ENCODE measurements at places on chromosomes 16 and 17.

DNA sequence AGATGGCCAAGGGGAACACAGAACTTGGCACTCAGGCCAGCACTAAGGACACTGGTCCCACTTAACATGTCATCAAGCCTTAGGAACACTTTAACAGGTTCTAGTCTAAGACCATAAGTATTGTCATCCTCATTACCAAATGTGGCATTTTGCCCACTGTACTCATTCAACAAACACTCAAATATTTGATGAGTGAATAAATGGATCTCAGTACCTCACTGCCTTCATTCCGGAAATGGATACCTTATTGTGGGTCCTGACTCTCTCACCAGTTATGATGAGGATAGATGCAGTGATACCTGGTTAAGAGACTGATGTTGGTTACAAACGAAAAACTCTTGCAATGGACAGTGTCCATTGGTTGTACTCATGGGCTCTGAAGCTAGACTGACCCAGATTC, 455.2 kb upstream of the DYNLRB2 start:
- DNase-seq = no peak

GRCh38 chr17:7213895-7214299, 5.7 kb downstream of the DLG4 start:
- no peak for DNase-seq

DNA sequence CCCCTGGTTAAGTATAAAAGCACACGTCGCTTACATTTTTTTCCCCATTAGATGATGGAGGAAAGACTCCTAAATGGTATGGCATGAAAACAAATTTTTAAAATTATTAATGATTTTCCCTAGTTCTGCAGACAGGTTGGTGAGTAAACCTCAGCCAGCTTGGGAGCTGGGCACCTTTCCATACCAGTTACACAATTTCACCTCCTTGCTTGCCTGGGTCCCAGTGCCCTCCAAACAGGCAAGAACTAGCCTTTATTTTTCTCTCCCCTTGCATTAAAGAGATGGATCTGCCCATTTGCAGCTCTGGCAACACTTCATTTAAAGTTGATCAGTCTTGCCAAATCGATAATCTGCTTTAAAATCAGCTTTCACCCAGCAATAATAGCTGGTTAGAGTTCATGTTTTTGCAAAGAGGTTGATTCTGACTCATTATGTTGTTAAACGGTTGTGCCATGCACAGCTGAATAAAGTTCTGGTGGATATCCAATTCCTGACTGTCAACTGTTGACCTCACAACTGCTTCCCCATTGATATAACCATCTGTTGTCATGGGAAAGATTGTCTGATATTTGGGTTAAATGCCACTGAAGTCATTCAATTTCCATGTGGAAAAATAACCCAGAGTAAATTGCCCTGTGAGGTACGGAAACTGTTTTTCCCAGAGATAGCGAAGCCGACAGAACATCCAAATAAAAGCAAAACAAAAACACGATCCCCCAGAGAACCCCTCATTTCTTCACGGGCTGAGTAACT, 1.3 kb downstream of the C17orf58 start:
- DNase-seq = no peak

DNA sequence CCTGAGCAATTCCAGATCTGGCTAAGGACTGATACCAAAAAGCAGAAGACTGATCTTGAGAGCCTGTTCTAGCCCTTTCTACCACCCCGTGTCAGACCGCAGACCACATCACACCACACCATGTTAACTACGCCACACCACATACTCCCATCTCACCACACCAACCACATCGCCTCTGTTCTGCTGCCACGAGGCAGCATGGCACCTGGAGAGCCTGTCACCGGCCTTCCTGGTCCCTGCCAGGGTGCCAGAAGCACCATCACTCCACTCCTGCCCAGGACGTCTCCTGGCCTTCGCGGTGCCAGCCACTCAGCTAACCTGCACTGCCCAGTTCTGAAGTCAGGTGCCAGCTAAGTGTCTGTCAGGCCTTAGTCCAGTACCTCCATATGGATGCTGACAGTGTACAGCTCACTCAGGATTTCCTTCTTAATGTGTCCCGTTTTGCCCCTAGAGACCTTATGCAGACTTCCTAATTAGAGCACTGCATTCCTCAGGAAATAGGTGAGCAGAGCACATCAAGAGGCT, 37.2 kb upstream of the BCAR1 start:
- peak; percentile 24 for DNase-seq

DNA sequence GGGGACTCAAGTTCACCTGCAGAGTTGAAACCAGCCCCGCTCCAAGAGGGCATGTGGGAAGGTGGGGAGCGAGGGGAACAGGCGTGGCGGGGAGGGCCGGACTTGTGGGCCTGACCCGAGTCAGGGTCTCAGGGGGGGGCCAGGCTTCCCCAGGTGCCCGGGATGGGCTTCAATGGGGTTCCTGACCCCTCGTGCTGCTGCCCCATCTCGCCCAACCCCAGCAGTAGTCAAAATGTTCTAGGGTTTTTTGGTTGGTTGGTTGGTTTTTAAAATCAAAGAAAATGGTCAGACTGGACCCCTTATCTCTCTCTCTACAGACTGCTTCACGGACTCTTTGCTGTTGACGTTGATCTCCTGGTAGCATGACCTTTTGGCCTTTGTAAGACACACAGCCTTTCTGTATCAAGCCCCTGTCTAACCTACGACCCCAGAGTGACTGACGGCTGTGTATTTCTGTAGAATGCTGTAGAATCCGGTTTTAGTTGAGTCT, 69.5 kb downstream of the AMFR start:
- no peak for DNase-seq

Data from stimulated activated CD4-positive, alpha-beta T cell treated with anti-CD3 and anti-CD28 coated beads, Interleukin-2, amount 100 ng/mL, for 48 hours (primary cell).